ENCODE measurements at places on chromosomes 5 and 9.

DNA sequence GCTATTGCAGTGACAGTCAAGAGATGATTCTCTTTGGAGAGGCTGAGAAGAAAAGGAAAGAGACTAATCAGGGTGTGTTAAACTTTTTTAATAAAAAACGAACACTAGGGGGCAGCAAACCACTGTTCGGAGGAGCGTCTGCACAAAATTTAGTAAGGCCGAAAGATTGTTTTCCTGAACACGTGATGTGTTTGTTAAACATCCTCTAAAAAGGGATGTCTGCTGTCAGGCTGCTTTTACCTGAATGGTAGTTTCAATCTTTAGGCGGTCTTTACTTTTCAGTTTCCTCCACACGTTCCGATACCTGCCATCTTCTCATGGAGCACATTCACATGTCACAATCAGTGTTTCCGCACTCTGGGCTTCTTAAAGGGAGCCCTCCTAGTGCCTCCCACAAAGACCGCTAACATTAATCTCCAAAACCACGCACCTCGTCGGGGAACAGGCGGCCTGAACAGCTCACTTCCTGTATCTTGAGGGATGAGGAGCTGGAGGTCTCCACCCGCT is 125.2 kb downstream of the GPBP1 start:
- no peak for DNase-seq

DNA sequence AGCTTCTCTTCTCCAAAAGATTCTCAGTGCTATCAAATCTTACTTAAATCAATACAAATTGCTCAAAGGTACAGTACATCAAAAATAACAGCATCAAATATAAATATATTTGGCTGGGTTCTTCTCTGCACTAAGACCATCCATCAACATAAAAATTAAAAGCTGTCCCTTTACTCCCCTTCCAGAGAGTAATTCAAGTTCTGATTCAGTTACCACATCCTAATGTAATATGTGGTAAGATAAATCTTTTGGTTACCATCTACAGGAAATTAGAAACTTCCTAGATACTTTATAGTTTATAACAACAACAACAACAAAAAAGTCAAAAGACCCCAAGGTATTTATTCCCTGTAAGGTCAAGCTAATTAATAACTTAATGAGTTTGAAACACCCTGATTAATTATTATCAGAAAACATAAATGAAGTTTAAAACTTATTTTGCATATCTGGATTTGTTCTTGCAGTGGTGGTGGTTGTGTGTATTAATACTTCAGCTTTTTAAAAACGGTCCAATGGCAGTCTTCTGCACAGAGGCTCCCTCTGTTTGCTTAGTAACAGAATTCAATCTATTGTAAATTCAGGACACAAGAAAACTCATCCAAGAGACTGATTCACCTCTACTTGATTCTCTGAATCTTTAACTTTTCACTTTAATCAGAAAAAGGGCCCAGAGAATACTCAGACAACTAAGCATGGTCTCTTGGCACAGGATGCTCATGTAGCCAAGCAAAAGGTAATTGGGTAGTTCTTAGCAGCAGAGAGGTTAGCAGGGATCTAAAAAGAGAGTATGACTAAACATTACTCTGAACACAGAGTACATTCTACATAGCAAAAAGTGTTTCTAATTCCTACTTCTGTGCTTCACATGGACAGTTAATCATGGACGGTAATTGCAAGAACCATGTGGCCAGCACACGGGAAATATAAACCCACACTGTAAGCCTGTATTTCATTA is 20.1 kb downstream of the DIAPH1 start:
- DNase-seq = peak; percentile 38

- peak; percentile 96 for DNase-seq
These were observed 6.0 kb downstream of the RNF44 start for GRCh38 chr5:176530983-176531901.

DNA sequence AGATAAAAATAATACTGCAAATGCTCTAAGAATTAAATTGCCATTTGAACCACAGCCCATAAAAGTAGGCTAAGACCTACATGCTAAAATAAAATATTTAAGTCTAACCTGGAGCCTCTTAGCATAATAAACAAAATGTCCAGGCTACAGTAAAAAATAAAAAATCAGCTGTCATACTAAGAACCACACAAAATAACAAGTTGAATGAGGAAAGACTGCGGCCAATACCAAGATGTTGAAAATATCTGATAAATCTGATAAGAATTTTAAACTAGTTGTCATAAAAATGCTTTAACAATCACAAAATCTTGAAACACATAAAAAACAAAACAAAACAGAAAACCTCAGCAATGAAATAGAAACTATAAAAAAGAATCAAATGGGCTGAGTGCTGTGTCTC is 336.9 kb upstream of the MSX2 start:
- DNase-seq = no peak

Data from osteoblast (primary cell).